ENCODE measurements at places on chromosomes 16 and 17.

GRCh38 chr17:62189377-62189776 is 124.3 kb upstream of the MED13 start:
- no peak for DNase-seq

DNA sequence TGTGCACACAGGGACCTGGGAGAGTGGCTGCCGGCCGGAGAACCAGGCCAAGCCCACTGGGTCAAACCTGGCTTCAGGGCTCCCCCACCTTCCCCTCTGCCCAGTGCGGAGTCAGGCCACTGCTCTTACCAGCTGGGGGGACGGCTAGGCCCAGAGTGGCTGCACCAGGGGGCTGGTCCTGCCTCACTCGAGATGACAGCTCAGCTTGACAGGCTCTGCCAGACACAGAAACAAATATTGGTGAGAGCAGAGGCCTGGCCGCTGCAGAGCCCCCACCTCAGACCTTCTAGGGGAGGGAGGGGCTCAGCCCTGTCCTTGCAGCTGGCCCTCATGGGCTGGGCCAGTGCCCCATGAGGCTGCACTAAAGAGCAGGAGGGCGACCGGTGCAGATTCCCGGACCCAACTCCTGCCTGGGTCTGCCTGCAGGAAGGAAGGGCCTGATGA is 4.5 kb downstream of the NUDT16L1 start:
- no peak for DNase-seq

- no peak for DNase-seq
Measured at GRCh38 chr16:1343428-1344242, 8.0 kb downstream of the TSR3 start.

GRCh38 chr17:28384281-28385036 is 13.0 kb downstream of the SARM1 start:
- DNase-seq: no peak

GRCh38 chr17:39548494-39549225 is 59.1 kb downstream of the NEUROD2 start:
- DNase-seq: no peak

GRCh38 chr17:48378238-48378637 is 51.8 kb downstream of the SKAP1 start:
- no peak for DNase-seq

DNA sequence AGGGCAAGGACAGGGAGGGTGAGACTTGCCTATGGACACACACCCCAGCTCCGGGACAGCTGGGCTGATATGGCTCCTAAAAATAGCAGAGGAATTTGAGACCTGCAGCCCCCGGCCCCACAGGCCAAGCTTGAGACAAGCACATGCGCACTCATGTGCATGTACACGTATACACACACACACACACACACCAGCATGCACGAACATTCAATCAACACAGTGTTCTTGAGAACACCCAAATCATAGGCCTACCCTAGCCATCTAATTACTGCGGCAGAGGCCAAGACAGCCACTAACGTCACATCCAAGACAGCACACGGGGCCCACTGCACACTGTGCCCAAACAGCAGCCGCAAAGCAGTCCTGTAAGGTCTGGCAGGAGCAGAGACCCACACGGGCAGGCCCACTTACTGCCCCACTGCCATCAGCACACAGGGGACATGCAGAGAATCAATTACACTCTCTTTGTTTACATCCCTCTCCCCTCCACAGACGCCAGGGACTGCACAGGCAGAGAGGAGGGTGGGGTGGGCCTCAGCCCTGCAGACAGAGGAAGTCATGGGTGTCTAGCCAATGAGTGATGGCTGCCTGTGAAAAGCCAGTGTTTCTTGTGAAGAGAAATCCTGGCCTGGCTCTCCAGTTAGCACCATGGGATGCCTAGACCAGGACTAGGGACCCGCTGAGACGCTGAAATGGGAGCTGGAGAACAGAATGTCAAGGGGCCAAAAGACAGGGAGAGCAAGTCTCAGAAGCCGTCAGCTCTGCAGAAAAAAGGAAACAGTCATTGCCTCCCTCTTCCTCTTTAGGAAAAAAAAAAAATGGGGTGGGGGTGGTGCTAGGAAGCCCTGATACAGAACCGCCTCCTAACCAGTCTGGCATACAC is 39.3 kb downstream of the MYO18A start:
- DNase-seq: no peak

All from kidney capillary endothelial cell (primary cell).